ENCODE measurements at places on chromosomes 7 and 10. TPM values are rescaled to one million over a fixed set of nuclear protein-coding genes. Genes with fewer than 3 reads are reported as not detected.

NEURL1 gene
- 1.6 TPM for total RNA-seq

- H3K4me1 ChIP-seq = no peaks in the 10 kb centered on the region
- no peaks in the 10 kb centered on the region for H3K36me3 ChIP-seq
- no peak for DNase-seq
- no peaks in the 10 kb centered on the region for H3K27me3 ChIP-seq
- H3K27ac ChIP-seq = no peak overlapping the region
Measured at GRCh38 chr10:82148764-82149163, 273.8 kb downstream of the NRG3 start.

DGKI gene
- 1.4 TPM for total RNA-seq

GPR26 gene
- not detected for total RNA-seq

AHR gene
- 54.6 TPM for total RNA-seq

SPDYE8 gene
- total RNA-seq = not detected

DNA sequence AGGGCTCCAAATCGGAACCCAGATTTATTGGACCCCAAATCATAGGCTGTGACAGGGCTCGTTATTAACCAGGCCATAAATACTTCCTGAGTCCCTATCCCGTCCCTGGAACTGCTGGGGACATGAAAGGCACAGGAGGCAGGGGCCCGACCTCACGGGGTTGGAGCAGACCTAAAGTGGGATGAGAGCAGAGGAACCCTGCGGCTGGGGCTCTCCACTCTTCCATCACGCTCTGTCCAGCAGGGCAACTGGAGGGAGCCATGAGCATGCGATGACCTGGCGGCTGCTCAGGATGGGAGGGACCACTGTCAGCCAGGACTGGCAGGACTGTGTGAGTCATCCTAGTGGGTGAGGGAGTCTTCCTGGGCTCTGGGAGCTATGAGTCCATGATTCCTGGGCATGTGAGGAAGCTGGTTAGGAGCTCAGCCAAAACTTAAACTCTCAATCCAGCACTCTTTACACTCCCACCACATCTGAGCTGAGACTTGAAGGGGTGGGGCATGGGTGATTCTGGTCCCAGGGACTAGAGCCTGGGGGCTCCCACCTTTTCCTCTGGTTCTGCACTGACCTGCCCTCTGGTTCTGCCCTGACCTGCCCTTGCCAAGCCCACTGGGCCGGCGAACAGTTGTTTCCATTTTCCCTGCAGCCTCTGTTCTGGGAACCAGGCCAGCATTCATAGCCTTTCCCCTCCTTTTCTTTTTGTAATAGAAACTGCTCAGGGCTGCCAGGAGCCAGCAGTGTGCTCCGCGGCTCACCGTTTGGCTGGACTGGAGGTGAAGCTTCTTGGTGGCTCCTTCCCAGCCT, 47.1 kb downstream of the SYPL1 start:
- no peak overlapping the region for H3K27ac ChIP-seq
- no peak for DNase-seq
- H3K36me3 ChIP-seq = no peaks in the 10 kb centered on the region

DNA sequence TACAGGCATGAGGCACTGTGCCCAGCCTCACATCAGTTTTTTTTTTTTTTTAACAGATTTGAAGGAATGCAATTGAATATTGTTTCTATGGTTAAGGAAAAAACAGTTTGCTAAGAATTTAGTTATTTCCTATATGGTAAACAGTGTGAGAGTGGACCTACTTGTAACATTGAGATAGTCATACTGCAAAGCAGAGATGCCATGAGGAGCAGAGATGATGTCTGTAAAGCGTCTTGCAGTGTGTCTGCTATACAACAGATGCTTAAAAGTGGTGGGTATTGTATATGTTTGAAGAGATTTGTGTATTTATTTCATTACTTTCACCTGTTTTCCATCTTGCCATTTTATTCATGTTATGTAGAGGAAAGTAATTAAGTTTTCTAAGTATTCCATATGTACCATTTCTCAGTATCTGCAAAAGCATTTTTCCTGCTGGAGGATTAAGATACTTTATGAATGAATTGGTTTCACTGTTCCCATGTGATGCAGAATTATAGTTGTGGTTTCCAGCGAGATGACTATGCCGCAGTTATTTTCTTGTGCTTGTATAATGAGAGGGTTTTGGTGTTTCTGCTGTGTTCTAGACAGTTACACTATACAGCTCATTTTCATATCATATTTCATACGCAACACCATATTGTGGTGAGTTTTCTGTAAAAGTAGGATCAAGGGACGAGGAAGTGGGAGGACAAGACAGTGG, 26.6 kb downstream of the TET1 start:
- H3K27ac ChIP-seq = no peak overlapping the region
- H3K36me3 ChIP-seq = no peaks in the 10 kb centered on the region
- H3K4me1 ChIP-seq = no peaks in the 10 kb centered on the region
- no peaks in the 10 kb centered on the region for H3K27me3 ChIP-seq
- no peak for DNase-seq

All from CD8-positive, alpha-beta memory T cell (primary cell).